ENCODE measurements at places on chromosomes 11 and 22.

DNA sequence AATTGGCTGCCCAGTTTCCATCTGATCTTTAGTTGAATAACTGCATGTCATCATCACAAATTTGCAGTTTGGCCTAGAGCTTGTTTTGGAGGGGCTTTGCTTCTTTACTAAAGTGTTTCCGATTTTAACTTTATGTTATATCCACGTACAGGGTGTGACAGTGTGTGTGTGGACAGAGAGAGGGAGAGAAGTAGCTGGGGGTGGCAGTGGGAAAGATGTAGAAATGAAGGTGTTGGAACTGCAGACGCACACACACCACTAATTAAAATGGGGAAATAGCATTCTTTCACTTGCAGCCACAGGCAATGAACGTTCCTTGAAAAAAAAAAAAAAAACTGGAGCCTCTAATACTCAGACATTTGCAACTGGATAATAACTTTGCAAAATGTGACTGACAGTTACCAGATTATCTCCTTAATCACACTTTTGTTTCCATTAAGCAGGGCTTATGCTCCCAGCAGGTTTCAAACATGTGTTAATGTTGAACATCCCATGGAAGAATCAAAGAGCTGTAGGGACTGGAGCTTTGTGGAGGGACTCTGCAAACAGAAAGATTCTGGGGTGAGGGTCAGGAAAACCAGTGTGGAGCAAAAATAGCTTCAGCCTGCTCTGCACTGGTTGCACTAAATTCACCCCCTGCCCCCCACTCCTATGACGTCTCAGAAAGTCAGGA, 238.1 kb upstream of the TENM4 start:
- DNase-seq = no peak

GRCh38 chr22:17266251-17266971, 47.2 kb upstream of the ADA2 start:
- peak; percentile 71 for DNase-seq

- DNase-seq = no peak
Measured at GRCh38 chr11:46281371-46281831, 3.9 kb downstream of the CREB3L1 start.

- no peak for DNase-seq
Measured at GRCh38 chr11:97225794-97226193, 836.0 kb downstream of the JRKL start.

DNA sequence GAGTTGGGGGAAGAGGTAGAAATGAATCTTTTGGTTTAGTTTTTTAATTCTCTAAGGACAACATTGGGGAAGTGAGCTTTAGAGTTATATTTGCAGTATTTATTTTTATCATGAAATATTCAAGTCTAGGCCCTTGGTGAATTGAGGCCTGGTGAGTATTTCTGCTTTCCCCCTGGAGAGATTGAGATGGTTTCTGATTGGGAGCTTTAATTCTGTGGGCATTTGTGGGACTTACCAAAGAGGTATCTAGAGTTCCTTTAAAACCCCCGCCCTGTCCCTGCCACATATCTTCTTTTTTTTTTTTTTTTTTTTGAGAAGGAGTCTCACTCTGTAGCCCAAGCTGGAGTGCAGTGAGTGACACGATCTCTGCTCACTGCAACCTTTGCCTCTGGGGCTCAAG, 9.6 kb downstream of the ACO2 start:
- DNase-seq = no peak

DNA sequence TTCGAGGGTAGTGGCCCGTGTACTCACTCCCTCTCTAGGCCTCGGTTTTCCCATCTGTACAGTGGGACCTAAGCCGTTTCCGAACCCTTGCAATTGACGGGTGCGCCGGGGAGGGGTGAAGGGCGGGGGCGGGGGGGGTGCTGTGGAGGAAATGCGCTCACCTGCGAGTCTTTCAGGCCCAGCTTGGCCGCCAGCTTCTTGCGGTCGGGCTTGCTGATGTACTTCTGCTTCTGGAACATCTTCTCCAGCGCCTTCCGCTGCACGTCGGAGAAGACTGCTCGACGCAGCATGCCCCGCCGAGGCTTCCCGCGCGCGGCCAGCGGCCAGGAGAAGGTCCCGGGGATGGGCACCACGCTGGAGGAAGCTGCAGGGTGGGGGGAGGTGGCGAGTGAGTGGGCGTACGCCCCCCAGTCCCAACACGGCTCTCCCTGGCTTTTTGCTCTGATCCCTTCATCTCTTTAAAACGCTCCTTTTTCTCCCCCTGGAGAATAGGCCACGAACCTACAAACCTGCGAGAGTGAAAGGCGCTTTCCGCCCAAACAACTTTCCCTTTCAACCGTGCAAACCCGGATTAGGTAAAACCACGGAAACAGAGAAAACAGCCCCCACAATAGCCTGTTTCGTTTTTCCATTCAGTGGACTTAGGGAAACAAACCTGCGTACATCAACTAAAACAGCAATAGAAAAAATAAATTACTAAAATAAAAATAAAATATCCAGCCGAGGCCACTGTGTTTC, 3.2 kb downstream of the DBX1 start:
- no peak for DNase-seq

GRCh38 chr11:2094354-2095197, 44.6 kb downstream of the IGF2 start:
- DNase-seq = no peak

DNA sequence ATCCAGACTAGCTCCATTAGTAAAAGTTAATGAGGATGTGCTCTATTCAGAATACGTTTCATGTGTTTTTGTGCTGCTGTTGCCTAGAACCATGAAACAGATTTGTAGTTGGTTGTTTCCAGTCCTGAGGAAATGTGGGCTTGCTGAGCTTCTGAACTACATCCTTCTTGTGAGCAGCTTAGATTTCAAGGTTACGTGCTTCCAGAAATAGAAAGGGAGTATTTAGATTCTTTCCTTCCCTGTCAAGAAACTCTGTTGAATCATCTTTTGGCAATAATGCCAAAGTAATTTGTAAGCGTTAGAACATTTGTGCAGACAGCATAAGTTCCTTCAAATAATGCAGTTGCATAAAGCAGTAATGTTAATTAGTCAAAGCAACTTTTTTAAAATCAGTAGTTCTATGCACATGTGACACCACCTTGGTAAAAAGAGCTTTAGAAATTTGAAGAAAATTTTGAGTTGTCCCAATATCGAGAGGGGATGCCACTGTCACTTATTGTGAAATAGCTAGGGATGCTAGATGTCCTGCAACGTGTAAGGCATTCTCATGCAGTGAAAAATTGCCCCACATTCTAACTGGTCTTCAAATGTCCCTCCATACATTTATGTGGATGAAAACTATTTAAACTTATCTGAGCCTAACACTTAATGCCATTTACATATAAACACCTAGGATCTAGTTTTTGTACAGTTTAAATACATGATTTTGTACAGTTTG, 169.6 kb downstream of the ETS1 start:
- DNase-seq = no peak

GRCh38 chr22:41444360-41445128, 2.1 kb downstream of the TOB2 start:
- peak; percentile 84 for DNase-seq

All from HuH-7.5 (cell line).